ENCODE measurements at places on chromosomes 1 and 21. TPM values are rescaled to one million over a fixed set of nuclear protein-coding genes. Genes with fewer than 3 reads are reported as not detected.

DNA sequence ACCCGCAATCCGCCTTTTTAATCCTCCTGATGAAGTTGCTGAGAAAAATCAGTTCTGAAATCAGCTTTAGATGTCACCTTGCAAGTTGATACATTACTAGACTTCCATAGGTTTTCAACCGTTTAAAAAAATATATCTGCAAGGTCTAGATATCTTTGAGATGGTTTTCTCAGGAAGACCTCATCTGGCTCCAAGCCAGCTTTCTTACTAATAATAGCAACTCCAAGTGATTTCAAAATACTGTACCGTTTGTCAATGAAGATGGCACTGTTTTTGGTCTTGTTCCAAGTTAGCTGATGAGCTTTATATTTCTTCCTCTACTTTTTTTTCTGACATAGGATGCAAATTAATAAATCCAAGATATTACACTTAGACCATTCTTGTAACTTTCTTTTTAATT, 40.3 kb downstream of the LRRC8C start:
- DNase-seq: no peak

GRCh38 chr1:103788377-103788776, 38.7 kb downstream of the AMY1C start:
- peak; percentile 57 for DNase-seq

- DNase-seq: no peak
These were observed 48.2 kb downstream of the NEK2 start for GRCh38 chr1:211627259-211627658.

DNA sequence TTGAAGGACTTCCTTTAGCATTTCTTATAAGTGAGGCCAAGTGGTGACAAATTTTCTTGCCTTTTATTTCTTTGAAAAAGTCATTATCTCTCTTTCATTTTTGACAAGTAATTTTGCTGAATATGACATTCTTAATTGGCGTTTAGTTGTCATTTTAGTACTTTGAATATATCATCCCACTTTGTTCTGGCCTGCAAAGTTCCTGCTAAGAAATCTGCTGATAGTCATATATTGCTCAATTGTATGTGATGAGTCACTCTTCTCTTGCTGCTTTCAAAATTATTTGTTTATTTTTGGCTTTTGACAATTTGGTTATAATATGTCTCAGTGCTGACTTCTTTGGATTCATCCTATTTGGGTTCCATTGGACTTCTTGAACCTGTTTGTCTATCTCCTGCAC, 312.6 kb downstream of the DUSP10 start:
- DNase-seq: no peak

DNA sequence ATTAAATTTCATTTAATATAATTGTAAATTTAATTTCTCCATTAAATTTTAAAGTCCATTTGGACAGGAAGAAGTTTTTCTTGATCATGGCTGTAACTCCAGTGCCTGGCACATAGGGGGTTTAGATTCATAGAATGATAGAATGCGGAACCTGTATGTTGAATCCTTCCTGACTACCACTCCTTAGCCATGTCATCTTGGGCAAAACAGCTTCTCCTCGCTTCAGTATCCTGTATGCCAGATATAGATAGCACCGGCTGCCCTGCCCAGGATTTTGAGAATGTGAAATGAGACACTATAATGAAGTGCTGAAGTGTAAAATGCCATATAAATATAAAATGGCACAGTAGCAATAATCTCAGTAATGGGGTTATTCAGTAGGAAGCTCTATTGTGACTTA, 6.4 kb downstream of the DYRK1A start:
- DNase-seq: no peak

DNA sequence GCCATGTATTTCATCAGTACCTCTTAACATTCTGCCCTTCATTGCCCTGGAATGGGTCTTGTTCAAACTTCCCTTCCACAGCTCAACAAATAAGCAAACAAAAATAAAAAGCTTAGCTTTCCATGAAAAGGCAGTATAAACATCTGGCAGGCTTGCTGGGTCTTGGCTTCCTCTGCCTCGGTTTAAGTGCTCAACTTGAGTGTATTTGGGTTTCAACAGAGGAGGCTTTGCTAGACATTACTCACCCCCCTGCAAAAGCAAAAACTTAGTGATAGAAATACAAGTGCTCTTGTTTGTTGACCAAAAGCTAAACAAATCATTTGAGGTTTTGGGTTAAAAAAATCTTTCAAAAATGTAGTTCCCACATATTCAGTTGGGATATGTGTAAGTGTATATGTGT, 518.5 kb downstream of the PLPP3 start:
- DNase-seq: peak; percentile 81

Gene BRDT
- not detected for total RNA-seq

Gene ACADM
- 96.3 TPM for total RNA-seq

Gene AMIGO1
- total RNA-seq: 7.9 TPM

All from umbilical cord (tissue), 2 donors.